Inflammatory macrophage treated with lipopolysaccharide for 1 hour (primary cell): ENCODE measurements at places on chromosomes 1 and 21.
A peak's percentile ranks its signal among the peaks of the same experiment; 100 is the strongest.

DNA sequence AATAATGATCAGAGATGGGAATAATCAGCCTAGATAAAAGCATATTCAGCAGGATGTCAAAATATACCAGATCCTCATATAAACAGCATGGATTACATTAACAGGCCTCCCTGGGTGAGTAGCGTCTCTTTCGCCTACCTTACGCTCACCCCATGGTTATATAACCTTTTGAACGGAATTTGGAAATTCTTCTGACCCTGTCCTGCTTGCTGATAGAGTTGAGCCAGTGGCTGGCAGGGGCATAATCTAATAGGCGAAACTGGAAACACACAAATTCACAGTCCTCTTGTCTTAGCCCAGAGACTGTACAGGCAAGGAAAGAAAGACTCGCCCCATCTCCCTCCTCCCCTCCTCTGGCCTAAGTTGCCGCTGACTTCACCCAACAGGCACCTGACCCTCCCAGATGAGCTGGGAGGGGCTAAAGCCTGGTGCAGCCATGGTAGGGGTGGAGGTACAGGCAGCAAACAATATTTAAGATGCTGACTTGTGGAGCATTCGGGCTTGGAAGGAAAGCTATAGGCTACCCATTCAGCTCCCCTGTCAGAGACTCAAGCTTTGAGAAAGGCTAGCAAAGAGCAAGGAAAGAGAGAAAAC is at the start of gene ANGPTL7:
ANGPTL7 (plus strand) TSS at position 498 of the 594 bp plus-strand sequence. CDS start 225 bp downstream, outside the sequence.
- no peak for DNase-seq

DNA sequence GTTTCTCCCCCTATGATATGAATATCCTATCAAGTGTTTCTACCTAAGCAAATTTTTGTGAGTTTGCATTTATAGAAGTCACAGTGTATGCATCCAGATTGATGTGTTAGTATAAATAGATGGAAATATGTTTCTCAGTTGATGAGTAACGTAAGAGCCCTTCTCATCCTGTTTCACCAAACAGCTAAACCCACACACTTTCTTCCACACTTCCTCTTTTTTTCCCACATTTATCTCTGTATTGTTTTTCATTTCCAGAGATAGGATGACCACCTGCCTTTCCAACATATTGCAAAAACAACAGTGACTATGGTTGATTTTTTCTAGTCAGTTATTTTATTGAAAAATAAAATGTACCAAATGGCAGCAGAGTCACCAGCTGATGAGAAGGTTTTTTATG is 490.1 kb downstream of the NEGR1 start:
- peak; percentile 6 for DNase-seq

DNA sequence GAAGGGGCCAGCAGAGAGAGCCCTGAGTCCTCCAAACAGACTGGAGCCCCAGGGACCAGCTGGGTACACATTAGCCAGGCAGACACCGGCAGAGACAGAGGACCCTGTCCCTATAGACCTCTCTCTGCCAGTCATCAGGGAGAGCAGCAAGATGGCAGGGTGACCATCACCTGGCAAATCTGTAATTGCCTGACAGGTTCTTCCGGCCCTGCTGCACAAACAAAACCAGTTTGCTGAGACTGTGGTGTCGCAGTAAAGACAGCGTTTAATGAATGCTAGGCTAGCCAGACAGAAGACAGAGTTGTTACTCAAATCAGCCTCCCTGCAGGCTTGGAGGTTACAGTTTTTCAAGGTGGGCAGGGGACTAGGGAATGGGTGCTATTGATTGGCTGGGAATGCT is 618.9 kb downstream of the NPHP4 start:
- DNase-seq = no peak

DNA sequence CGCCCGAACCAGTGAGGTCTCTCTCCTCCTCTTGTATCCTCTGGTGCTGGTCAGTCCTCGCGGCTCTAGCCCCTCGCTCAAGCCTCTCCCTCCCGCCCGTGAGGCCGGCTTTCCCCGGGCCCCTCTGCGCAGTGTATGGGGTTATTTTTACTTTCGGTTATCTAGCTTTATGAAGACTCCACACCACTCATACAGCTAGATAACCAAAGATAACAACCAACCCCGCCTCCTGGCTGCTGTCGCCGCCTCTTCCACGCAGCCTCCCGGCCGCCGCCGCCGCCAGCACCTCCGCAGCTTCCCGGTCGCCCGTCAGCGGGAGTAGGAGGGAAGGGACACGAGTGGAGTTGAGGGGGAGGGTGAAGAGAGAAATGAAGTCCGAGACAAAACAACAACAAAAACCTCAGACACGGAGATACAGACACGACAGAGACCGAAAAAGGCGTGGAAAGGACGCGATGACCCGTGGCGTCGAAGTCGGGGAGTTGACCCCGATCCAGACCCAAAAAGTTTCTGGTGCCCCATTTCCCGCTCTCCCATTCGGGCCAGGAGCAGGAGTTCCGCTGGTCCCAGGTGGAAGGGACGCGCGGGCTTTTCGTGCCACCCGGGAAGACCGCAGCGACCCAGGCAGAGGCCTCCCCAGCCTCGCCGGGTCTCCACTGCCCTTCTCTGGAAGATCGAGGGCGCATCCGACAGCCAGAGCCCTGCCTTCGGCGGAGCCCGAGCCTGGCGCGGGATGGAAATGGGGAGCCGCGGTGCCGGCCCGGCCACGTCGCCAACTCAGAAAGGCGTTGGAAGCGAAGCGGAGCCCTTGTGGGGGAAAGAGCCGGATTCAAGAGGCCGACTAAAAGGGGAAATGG is 51.4 kb downstream of the RHBG start:
- DNase-seq = peak; percentile 86

DNA sequence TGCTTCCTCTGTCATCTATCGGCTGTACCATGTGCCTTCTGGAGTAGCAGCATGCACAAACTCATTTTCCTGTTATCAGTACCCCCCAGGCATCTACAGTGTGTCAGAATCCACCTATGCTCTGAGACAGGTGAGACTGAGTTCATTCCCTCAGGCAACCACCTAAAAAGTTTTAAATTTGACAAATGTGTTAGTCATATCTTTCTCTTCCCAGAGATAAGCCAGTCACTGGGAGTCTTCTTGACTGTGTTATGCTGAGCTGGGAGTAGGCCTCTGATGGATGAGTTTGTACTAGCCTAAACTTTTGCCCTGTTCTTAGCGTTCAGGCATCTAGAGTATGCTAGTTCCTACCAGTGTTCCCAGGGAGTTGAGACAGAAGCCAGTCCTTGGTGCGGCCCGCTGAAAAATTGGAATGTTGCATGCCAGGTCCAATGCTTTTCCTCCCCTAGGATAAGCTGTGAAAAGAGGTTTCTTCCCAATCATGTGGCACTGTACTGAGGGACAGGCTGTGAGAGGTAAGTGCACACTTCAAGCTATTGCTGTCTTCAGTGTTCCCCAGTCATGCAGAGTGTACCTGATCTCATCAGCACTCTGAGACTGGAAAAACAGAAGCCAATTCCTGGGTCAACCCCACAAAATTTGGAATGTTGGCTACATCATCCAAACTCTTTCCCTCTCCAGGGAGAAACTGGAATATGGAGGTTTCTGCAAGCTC is 1202.3 kb downstream of the NCAM2 start:
- DNase-seq = no peak

GRCh38 chr1:190497565-190497964 is 19.9 kb upstream of the BRINP3 start:
- DNase-seq = no peak
